Dermis microvascular lymphatic vessel endothelial cell (primary cell): ENCODE measurements at places on chromosomes 3 and 15. TPM values are rescaled to one million over a fixed set of nuclear protein-coding genes. Genes with fewer than 3 reads are reported as not detected.

COL6A6 gene
- total RNA-seq, result not detected in 2 replicates

TMEM44 gene
- total RNA-seq, result 27.0 and 42.1 TPM in 2 replicates

MBNL1 gene
- total RNA-seq, result 316 and 351 TPM in 2 replicates

ST6GAL1 gene
- total RNA-seq, result 32.5 and 85.3 TPM in 2 replicates

HCLS1 gene
- total RNA-seq, result 17.3 and 19.8 TPM in 2 replicates

- DNase-seq, result no peak
These were observed 113.8 kb downstream of the ITPR1 start for GRCh38 chr3:4606911-4607310.

DNA sequence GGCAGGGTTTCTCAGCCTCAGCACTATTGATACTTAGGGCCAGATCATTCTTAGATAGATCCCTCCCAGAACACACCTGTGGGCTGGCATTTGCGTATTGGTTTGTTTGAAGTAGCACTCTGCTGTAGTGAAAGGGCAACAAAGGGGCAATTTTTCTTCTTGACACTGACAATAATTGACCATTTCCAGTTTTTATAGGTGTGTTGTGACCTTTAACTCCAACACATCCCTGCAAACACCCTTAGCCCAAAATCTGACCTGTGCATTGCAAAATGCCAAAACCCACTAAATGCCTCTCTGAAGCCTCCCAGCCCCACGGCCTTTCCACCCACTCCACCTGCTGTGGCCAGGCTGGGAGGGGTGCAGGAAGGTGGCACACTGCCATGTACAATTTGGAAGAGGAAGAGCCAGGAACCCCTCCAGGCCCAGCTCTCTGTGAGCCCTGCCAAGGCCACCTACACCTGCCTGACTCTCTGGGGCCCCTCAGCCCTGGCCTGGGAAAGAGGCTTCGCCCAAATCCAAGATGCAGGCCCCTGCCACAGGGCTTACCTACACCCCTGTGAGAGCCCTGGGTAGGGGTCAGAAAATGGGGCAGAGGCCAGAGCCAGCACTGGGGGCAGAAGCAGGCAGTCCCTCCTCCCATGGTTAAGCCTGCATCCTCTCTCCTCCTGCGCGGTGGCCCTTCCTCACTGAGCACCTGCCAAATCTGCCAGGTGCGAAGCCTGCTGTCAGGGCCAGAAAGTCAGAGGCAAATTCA, 9.6 kb upstream of the CYP11A1 start:
- no peak for DNase-seq

DNA sequence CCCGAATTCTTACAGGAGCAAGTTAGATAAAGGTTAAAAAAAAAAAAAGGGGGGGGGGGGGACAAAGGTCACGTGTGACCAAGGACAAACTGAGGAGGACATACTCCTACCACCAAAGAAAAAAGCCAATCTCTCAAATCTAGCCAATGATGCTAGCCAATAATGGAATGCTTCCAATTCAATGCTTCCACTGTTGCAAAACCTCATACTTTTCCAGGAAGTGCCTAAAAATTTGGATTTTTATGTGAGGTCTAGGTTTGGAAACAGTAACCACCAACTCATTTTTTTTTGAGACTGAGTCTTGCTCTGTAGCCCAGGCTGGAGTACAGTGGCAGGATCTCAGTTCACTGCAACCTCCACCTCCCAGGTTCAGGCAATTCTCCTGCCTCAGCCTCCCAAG, 11.4 kb downstream of the MSL2 start:
- no peak for DNase-seq

- no peak for DNase-seq
These were observed 33.1 kb downstream of the RASGRP1 start for GRCh38 chr15:38531509-38531908.

- no peak for DNase-seq
These were observed 30.7 kb downstream of the ATP13A5 start for GRCh38 chr3:193347521-193348501.

DNA sequence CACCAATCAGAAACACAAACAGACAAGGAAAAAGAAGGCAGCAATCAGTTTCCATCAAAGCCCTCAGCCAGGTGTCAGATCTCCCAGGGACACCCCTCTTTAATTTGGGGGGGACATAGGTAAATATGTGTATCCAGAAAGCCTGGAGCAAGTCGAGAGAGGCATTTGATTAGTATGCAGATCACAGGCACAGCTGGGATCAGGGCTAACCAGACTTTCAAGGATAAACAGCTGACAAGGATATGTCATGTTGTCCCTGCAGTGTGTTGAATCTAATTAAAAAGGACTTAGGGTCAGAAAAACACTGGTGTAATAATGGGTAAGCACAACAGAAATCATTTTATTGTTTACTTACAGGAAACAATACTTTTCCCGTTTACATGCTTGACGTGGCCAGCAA, 30.2 kb downstream of the NSMCE3 start:
- no peak for DNase-seq

DNA sequence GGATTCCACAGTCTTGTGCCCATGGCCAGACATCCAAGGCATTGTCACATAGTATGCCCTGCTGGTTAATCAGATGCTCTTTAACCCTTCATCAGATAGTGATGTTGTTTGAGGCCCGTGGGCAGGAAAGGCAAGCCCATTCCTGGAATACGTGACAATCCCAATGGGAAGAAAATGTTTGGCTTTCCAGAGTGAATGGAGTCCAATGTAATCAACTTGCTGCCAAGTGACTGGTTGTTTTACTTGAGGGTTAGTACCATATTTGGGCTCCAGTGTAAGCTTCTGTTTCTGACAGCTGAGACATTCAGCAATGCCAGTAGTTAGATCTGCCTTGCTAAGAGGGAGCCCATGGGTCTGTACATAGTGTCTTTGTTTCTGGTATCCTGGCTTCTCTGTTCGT, 31.3 kb downstream of the RPL39L start:
- DNase-seq, result no peak

- DNase-seq, result no peak
These were observed 670.6 kb downstream of the PLOD2 start for GRCh38 chr3:145490088-145491048.
